ENCODE measurements at places on chromosomes 16 and 17. TPM values are rescaled to one million over a fixed set of nuclear protein-coding genes. Genes with fewer than 3 reads are reported as not detected.

The SLC38A7 gene
- 22.7 TPM for total RNA-seq

The AGRP gene
- not detected for total RNA-seq

The SLFN14 gene
- not detected for total RNA-seq

The RMI2 gene
- 26.4 TPM for total RNA-seq

The KRT15 gene
- 2.5 TPM for total RNA-seq

The IRX5 gene
- total RNA-seq, result 1.4 TPM

The TTC19 gene
- 46.4 TPM for total RNA-seq

The CPNE7 gene
- 78.8 TPM for total RNA-seq

The TOP2A gene
- total RNA-seq, result 183 TPM

The HOXB1 gene
- total RNA-seq, result not detected

The KRTAP9-3 gene
- not detected for total RNA-seq

The TIMP2 gene
- total RNA-seq, result 190 TPM

The IL4R gene
- 28.3 TPM for total RNA-seq

The EVPLL gene
- total RNA-seq, result not detected

The HIC1 gene
- 2.0 TPM for total RNA-seq

The CYBA gene
- total RNA-seq, result 275 TPM

The FBXO39 gene
- total RNA-seq, result not detected

The SDR42E1 gene
- total RNA-seq, result 1.6 TPM

Measured in A549 treated with Hydrocortisone at 1 μM for 4 hours (cell line).